ENCODE measurements at places on chromosomes 5 and 9.

GRCh38 chr9:22342491-22343217 is 104.0 kb upstream of the DMRTA1 start:
- no peak for DNase-seq

DNA sequence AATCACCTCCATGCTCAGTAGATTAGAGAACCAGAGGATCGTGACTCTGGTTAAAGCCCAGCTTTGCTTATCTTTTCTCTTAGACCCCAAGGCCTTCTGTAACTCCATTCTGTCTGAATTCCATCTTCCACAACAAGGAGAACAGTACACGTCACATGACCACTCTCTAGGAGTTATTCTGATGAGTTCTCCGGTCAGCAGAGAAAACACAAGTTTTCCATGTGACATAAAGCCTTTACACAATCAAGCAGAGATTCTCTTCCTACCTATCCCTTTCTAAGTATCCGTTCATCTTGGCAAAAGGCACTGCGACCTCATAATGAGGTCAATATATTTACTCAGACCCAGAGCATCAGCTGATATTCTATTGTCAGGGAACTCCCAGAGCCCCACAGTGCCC is 112.3 kb downstream of the TRPM6 start:
- no peak for DNase-seq

- DNase-seq = no peak
These were observed 678 bp downstream of the SLC26A2 start for GRCh38 chr5:149961186-149961685.

GRCh38 chr5:165000479-165001190 is 1495.2 kb downstream of the MAT2B start:
- DNase-seq = no peak

DNA sequence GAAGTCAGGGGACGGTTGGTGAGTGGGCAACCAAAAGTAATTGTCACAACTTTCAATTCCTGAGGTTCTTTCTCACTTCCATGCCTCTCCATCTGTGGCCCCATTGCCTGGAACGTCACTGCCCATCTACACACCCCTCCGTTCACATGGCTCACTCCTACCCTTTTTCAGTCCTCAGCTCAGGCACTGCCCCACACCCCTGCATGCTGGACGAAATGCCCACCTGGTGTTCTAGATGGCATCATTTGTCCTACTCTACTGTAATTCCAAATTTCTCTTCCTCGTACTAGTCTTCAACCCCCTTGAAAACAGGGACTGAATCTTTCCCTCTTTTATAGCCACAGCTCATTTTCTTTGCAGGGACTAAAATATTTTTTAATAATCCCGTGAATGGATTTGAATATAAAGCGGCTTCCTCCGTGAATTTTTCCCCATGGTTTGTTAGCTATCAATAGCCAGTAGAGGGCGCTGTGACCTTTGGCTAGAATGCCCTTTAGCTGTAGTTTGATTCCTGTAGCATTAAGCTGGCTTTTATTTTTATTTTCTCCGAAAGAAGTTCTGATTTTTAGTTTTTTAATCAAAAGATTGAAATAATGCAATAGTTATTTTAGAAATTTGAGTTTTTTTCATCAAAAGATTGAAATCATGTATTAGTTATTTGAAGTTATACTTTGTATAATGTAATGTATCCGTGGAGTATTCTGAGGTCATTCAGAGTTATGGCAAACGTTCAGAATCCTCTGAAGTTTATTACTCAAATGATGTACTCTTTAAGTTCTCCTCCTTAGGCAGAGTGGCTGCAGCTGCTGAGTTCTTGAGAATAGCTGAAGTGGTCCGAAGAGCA is 232.1 kb downstream of the SH3GL2 start:
- peak; percentile 40 for DNase-seq

- DNase-seq = no peak
These were observed 121.1 kb downstream of the NUDT12 start for GRCh38 chr5:103441523-103441922.

- no peak for DNase-seq
These were observed 115.1 kb upstream of the CCDC152 start for GRCh38 chr5:42641336-42642005.

- DNase-seq = no peak
These were observed 91.1 kb downstream of the SNCAIP start for GRCh38 chr5:122402955-122403685.

DNA sequence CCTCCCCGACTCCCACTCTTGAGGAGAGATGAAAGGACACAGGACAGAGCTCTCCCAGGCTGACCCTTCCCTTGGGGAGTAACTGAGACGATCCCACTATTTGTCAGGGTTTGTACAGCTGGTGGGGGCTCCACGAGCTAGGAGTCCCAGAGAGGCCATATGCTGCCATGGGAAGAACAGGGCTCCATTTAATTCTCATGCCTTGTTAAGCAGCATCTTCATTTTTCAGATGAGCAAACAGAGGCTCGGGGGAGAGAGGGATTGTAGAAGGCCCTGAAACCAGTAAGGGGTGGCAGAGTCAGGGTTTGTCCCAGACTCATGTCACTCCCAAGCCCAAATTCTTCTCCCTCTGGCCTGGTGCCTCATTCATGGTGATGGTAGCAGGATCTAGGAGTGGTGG is 176.4 kb downstream of the NSG2 start:
- no peak for DNase-seq

DNA sequence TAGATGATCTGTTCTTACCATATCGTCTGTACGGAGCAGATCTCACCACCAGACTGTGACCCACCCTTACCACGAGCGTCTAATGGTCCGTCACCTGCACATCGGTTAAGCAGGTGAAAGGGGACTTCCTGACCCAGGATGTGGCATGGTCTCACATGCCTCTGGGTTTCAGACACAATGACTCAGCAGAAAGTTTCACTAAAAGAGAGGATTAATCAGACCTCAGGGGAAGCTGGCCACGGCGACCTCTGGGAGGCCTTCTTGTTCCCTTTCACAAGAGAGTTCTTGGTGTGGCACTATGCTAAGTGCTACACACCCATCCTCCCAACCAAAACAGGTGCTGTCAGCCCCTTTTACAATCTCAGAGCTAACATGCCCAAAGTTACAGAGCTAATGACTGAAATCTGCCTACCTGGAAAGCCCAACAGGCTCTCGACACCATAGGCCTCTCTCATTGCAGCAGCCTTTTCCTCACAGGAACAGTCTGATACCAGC is 41.6 kb downstream of the ADAMTS12 start:
- DNase-seq = no peak

- no peak for DNase-seq
These were observed 1817.2 kb upstream of the CDH9 start for GRCh38 chr5:28855626-28856025.

DNA sequence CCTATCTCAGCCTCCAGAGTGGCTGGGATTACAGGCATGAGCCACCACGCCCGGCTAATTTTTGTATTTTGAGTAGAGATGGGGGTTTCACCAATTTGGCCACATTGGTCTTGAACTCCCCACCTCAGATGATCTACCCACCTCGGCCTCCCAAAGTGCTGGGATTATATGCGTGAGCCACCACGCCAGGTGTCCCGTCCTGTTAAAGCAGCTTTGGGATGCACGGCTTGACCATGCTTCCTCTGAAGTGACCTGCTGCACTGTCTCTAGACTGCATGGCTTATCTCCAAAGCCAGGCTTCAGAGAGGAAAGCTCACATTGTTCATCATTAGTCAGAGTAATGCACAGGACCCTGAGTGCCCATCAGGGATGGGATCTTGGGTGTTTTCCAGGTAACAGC is 45.4 kb downstream of the SEMA4D start:
- DNase-seq = no peak

DNA sequence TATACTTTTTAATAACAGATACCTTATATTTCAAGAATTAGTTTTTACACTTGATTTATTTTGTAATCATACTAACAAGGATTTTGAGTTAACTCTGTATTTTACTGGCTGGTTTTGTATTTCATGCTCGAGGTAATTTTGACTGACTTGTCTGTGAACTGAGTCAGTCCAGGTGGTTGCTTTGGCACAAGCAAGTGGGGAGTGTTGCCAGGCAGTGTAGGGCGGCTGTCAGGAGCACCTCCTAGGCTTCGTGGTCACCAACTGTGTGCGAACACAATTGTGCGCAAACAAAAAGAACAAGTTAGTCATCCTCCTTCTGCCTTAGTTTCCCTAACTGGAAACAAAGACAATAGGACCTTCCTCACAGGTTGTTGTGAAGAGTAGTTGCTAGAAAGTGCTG is 286.3 kb downstream of the ADGRV1 start:
- no peak for DNase-seq

DNA sequence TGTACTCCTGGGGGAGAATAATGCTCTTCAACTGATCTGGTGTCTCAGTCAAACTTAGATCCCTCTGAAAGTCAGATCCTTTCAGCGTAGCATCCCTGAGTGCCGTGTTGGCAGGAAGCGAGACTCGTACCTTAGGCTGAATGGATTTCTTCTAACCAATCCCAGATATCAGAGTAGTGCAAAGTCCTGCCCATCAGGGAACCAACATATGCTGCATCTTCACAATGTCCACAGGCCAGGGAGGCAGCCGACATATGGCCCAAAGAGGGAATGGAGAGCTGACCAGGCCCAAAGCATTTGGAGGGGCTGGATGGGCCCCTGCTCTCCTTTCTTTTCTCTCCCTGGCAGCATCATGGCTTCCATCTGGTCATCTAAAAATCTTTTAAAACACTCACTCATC is 497.0 kb upstream of the DAP start:
- no peak for DNase-seq

GRCh38 chr5:115532517-115532916 is 12.1 kb downstream of the FEM1C start:
- DNase-seq = no peak

DNA sequence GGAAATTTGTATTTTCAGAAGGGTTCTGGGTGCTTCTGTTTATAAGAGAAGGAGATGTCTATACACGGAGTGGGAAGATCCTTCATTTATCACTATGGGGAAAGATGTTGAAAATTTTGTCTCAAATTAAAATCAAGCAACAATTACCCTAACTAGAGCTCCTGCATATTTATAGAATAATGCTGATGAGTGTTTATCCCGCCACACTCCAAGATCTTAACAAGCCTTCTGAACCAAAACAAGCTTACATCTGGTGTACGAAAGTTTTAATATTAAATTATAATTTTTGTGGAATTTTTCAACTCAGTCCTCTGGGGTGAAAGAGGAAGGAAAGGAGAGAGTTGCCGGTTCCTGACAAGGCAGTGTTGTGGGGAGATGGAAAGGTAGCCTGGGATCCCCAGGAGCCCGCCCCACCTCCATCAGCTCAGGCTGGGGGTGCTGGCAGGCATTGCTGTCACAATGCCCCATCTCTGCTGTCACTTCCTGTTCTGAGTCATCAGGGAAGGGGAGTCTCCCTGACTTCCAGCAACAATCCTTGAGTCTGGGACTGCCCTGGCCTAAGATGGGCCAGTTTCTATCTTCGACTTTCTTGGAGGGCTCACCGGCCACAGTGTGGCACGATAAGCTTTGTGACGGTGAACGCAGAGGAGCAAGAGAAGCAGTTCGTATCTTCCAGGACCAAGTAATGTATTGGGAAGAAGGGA is 64.5 kb downstream of the ERAP1 start:
- DNase-seq = peak; percentile 25

DNA sequence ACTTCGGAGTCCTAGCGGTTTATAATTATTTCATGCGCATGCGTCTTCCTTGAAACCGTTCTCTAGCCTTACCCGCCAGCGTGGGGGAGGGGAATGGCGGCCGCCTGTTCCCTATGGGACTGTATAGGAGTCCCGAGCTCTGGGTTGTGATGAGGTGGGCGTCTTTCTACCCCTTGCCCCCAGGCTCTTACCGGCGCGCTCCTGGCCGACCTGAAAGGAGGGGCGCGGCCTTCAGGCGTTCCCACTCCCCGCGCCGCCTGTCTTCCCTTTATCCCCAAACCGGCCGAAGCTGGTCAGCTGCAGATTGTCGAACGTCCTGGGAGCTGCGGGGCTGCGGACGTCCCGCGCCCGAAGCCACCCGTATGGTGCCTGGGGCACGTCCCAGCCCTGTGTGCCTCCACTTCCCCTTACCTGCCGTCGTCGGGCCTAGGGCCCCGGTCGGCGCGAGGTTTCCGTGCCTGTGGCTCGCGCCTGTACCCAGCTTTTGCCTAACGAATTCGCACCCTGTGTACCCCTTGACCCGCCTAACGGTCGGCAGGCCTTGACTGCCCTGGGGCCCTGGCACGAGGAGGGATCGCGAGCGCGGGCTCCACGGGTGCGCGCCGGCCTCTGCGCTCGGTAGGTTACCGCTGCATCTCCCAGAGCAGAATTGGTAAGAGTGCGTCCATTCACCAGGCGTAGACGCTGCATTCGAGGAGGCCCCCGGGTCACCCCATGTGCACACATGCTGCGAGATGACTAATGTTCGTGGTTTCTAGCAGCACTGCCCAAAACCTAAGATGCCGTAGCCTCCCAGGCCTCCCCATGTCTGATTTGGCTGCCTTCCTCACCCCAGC is 653 bp upstream of the HNRNPH1 start:
- DNase-seq = peak; percentile 60

DNA sequence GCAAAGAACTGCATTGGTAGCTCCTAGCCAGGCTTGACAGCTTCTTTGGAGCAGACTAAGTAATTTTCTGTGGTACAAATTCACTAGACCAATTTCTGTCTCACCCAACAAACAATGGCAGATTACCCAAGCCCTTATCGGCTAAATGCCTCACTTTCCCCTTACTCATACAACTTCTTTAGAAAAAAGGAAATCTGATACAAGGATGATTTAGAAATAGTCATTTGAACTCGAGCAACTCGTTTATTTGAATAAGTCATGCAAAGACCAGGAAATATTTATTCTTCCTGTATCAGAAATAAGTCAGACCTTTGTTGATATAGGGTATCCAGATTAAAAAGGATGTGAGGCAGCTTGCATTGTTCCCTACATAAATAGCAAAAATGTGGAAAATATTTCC is 170.4 kb upstream of the CDH6 start:
- DNase-seq = no peak

GRCh38 chr9:128733256-128733655 is 9.3 kb upstream of the ZDHHC12 start:
- peak; percentile 47 for DNase-seq

DNA sequence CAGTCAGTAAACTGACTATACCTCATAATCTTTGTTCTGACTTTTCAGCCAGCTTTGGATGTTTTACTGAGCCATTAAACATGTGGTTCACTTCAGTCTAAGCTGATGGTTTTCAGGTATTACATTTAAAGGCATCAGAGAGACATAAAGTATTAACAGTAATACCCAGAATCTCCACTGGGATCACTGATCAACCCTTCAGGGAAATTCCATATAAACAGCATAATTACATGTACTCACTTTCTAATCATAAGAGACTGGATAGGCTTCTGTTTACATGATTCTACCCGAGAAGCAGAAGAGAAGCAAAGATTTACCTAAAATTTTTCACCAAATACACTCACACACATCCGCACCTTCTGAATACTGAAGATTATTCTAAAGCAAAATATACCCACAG is 186.7 kb upstream of the FREM1 start:
- DNase-seq = no peak

GRCh38 chr5:24644761-24645160 is at the start of gene CDH10:
Gene CDH10, minus strand, starts transcription at chr5:24644978. Its CDS starts 51,488 bp downstream, at chr5:24593490.
- no peak for DNase-seq

- DNase-seq = no peak
These were observed 1.6 kb upstream of the PRDM6 start for GRCh38 chr5:123087173-123088030.

DNA sequence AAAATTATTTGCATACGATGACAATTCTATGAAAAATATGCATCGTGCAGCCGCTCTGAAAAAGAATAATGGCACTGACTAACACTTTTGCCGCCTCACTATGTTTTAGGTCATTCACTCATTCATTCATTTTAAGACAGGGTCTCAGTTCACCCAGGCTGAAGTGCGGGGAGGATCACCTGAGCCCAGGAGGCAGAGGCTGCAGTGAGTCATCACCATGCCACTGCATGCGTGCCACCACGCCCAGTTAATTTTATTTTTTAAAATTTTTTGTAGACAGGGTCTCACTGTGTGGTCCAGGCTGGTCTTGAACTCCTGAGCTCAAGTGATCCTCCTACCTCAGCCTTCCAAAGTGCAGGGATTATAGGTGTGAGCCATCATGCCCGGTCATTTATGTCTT is 37.0 kb downstream of the RAPGEF1 start:
- DNase-seq = no peak
